ENCODE measurements at places on chromosomes 6 and 20.

- no peak for DNase-seq
Observed at GRCh38 chr6:133241901-133242636, 912 bp downstream of the EYA4 start.

GRCh38 chr20:50792708-50793574 lies 1.9 kb upstream of the BCAS4 start:
- DNase-seq = no peak

DNA sequence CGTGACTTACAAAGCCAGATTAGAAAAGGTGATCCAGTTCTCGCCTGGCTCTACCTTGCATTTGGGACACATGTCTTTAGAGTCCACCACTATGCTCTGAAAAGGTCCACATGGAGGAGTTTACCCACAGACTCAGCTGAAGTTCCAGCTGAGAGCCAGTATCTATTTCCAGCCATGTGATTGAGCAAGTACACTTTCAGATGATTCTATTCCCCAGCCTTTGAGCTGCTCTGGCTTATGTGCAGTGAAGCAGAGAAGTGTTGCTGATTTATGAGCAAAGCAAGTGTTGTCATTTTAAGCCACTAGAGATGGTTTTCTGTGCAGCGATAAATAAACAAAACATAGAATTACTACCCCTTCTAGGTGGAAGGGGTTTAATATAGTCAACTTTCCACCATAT lies 520.8 kb upstream of the RNF217 start:
- no peak for DNase-seq

DNA sequence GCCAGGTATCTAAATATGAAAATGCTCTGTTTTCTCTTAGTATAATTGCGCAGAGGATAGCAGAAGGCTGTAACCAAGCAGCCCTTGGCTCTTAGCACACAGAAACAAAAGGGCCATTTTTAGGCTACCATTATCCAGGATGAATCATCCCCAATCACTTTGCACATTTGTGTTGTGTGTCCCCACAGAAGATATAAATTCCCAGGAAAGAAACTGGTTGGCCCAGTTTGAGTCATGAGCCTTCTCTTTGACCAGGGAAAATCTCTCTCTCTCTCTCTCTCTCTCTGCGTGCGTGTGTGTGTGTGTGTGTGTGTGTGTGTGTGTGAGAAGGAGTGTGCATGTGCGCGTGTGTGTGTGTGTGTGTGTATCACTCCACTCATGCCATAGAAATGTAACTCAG lies 178.5 kb downstream of the FRK start:
- no peak for DNase-seq

DNA sequence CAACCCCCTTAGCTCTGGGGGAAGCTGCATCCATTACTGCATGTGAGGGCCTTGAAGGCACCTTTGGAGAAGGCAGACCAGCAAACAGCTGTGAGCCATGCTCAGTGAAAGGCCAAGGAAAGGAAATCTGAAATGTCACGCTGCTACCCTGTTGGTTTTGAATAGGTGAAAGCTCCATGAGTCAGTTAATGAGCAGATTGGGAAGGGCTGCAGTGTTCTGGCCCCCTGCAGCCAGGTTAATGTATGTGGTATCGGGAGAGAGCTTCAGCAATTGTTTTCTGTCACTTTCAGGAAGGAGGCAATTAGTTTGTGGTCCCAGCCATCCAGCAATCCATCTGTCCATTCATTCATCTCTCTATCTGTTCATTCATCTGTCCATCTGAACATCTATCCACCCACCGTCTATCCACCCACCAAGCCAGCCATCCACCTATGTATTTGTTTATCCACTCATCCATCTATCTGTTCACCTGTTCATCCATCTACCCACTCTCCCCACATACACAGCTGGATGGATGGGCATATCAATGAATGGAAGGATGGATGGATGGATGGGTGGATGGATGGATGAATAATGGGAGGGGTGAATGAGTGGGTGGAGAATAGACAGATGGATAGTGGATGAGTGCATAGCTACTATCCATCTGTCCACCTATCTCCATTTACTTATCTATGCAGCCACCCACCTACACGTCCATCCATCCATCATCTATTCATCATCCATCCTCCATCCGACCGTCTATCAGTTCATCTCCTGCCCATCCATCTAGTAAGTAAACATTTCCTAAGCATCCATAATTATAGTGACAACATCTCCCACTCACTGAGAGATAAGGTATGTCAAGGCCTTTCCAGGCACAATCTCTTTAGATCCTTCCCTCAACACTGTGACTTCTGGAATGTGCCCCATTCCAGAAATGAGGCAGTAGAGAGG lies 16.0 kb downstream of the PCK1 start:
- DNase-seq = no peak

DNA sequence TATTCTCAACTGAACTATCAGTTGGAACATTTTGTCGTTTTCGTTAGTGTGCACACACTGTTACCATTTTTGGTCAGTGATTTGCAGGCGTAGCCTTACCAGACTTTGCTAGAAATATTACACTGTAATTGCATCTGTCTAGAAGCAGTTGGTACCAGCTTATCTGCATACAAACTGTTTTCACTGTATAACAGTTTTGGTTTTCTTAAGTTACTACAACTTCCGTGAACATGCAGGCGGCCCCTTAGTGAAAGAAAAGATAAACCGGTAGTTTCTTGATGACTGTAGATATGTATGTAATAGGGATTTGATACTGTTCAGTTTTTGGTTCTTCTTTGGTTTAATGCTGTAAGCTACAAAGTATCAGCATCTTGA lies 1.3 kb downstream of the DSTN start:
- DNase-seq = no peak

GRCh38 chr20:33172781-33173180 lies 4.8 kb downstream of the BPIFA2 start:
- no peak for DNase-seq

- no peak for DNase-seq
Observed at GRCh38 chr20:39986173-39986904, 702.7 kb downstream of the MAFB start.

- no peak for DNase-seq
Observed at GRCh38 chr20:23629017-23629541, 8.7 kb downstream of the CST3 start.

- DNase-seq = no peak
Observed at GRCh38 chr20:25044660-25045342, 13.1 kb downstream of the ACSS1 start.

- no peak for DNase-seq
Observed at GRCh38 chr6:118467181-118467580, 80.9 kb upstream of the PLN start.

DNA sequence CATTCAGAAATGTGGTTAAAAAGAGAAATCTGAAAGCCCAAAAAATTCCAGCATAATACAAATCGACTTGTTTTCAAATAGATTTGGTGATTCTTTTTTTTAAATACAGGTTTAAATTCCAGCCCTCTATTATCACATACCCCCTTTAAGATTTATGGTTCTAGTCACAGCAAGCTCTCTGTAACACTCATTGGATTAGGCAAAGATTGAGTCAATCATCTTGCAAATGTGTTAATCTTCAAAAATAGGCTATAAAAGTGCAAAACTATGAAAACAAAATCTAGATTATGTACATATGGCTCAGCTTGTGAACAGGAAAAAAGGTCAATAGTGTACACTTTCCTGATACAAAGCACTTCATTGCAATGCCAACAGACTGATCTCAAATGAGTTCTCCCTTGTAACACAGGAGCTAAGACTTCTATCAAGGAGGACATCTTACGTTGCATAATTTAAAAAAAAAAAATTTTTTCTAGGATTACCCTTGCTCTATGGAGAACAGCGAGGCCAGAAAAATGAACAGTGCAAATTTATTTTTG lies 26.2 kb downstream of the ZNF217 start:
- DNase-seq = no peak

GRCh38 chr6:51930602-51931001 lies 156.8 kb downstream of the PKHD1 start:
- no peak for DNase-seq
